Naive B cell (primary cell): ENCODE measurements at places on chromosomes 13 and 19.

DNA sequence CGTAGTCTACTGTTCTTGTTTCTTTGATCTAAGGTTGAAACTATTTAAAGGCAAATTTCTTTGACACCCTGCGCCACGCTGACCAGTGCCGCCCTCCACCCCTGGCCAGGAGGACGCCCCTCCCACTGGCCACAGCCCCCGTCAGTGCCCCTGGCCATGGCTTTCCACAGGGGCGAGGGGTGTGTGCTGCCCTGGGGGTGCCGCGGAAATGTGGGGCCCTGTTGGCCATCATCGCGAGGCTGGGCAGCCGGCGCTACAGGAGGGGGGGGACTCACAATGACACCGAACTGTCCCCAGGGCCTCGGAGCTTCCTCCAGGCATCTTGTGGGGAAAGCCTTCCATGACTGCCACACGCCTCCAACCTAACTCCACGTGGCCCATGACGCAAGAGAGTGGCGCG lies 10.9 kb downstream of the SHC2 start:
- H3K27me3 ChIP-seq, result no peaks in the 10 kb centered on the region
- no peaks in the 10 kb centered on the region for H3K4me1 ChIP-seq
- H3K36me3 ChIP-seq, result no peaks in the 10 kb centered on the region
- H3K27ac ChIP-seq, result no peak overlapping the region
- DNase-seq, result no peak
- no peak overlapping the region for H3K4me3 ChIP-seq

GRCh38 chr19:11797491-11797890 lies 832 bp upstream of the ZNF491 start:
- H3K27ac ChIP-seq, result peak overlapping the region; percentile 85
- no peaks in the 10 kb centered on the region for H3K36me3 ChIP-seq
- peak; percentile 75 for DNase-seq

- no peaks in the 10 kb centered on the region for H3K4me1 ChIP-seq
- peaks cover 12% of the 10 kb centered on the region for H3K27me3 ChIP-seq
- no peaks in the 10 kb centered on the region for H3K36me3 ChIP-seq
- DNase-seq, result no peak
- no peak overlapping the region for H3K27ac ChIP-seq
Observed at GRCh38 chr13:38967446-38967845, 23.2 kb downstream of the STOML3 start.

- H3K36me3 ChIP-seq, result no peaks in the 10 kb centered on the region
- no peak overlapping the region for H3K27ac ChIP-seq
- no peaks in the 10 kb centered on the region for H3K27me3 ChIP-seq
- no peak for DNase-seq
- no peak overlapping the region for H3K4me3 ChIP-seq
- H3K4me1 ChIP-seq, result peaks cover 27% of the 10 kb centered on the region
Observed at GRCh38 chr13:40271931-40272775, 394.3 kb downstream of the FOXO1 start.

DNA sequence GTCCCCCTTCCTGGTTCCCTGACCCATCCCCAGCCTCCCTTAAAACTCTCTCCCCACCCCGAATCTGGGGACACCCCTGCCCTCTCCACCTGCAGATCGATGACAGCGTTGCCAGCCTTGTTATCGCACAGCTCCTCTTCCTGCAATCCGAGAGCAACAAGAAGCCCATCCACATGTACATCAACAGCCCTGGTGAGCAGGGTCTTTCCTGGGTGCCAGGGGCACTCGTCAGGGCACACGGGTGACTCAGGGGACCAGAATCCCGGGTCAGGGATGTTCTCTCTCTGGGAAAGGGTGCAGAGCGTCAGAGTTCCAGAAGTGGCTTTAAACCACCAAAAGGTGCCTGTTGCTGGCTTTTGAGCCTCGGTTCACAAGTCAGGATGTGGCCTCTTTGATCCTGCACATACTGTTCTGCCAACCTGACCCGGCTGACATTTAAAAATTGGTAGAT lies 1.0 kb downstream of the CLPP start:
- no peaks in the 10 kb centered on the region for H3K27me3 ChIP-seq
- H3K4me1 ChIP-seq, result peaks cover 20% of the 10 kb centered on the region
- no peaks in the 10 kb centered on the region for H3K36me3 ChIP-seq
- no peak for DNase-seq
- peak overlapping the region; percentile 91 for H3K27ac ChIP-seq

DNA sequence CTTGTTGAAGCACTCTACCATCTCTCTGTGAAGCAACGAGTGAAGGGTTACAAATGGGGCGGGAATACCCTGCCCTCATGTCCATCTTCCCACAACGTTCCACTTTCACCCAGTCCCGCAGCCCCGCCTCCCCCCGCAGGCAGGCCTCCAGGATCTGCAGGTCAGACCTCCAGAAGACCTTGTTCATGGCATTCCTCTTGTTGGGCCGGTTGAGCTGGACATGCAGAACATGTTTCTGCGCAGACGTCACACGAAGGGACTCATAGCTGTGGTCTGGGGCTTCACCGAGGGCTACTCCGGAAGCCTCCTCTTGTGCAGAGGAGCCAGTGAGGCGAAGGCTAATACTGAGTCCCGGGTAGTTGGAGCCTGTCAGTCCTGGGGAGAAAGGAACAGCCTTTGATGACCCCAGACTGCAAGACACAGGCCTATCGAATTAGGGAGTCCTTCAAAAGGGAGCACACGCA lies 420 bp downstream of the ECH1 start:
- peaks cover 9% of the 10 kb centered on the region for H3K36me3 ChIP-seq
- peak overlapping the region; percentile 91 for H3K27ac ChIP-seq
- H3K4me3 ChIP-seq, result peak overlapping the region; percentile 93
- peaks cover 12% of the 10 kb centered on the region for H3K4me1 ChIP-seq
- DNase-seq, result peak; percentile 23
- no peaks in the 10 kb centered on the region for H3K27me3 ChIP-seq

GRCh38 chr19:35720648-35721047 lies 2.8 kb downstream of the KMT2B start:
- H3K27ac ChIP-seq, result no peak overlapping the region
- no peak for DNase-seq
- no peaks in the 10 kb centered on the region for H3K27me3 ChIP-seq
- peaks cover 33% of the 10 kb centered on the region for H3K4me1 ChIP-seq

DNA sequence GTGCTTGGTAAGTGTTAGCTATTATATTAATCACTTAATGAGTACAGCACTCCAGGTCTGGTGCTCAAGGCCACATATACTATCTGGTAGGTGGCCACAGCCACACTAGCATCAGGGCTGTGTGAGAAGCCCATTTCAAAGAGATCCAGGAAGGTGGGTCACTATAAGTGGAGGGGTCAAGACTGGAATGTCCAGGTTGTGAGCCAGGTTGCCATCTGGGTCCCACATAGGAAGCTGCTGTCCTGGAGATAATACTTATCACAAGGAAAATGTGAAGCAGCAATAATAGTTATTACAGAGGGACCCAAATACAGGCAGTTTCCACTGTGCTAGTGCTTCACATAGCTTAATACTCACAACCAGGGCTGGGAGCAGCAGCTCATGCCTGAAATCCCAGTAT lies 13.1 kb downstream of the C19orf47 start:
- no peaks in the 10 kb centered on the region for H3K27me3 ChIP-seq
- H3K4me1 ChIP-seq, result peaks cover 4% of the 10 kb centered on the region
- H3K36me3 ChIP-seq, result peaks cover 13% of the 10 kb centered on the region
- no peak overlapping the region for H3K27ac ChIP-seq
- H3K4me3 ChIP-seq, result no peak overlapping the region

GRCh38 chr19:14954071-14954655 lies 12.9 kb downstream of the OR7C2 start:
- DNase-seq, result no peak
- peaks cover 32% of the 10 kb centered on the region for H3K27me3 ChIP-seq
- H3K4me1 ChIP-seq, result no peaks in the 10 kb centered on the region
- H3K4me3 ChIP-seq, result no peak overlapping the region
- H3K36me3 ChIP-seq, result peaks cover 13% of the 10 kb centered on the region

GRCh38 chr13:74927823-74928222 lies 554.1 kb downstream of the TBC1D4 start:
- no peak overlapping the region for H3K4me3 ChIP-seq
- H3K4me1 ChIP-seq, result no peaks in the 10 kb centered on the region
- H3K27me3 ChIP-seq, result no peaks in the 10 kb centered on the region
- DNase-seq, result no peak

DNA sequence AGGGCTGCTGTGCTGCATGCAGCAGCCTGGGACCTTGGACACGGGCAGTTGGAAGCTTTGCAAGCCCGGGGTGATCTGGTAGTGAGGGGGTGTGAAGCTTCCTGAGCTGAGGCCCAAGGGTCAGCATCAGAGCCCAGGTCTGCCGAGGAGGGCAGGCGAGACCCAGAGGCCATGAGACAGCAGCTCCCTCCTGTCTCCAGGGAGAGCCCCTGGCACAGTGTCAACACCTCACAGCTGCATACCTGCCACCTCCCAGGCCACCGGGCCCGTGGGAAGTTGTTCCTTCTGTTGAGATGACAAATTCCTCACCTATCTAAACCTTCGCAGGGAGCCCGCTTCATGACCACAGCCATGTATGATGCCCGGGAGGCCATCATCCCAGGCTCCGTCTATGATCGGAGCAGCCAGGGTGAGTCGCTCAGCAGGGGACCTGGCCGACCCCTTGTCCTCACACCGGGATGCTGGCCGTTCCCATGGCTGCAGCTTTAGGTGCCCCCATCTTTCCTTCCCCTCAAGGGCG lies 32.1 kb downstream of the CERS1 start:
- H3K27me3 ChIP-seq, result no peaks in the 10 kb centered on the region
- H3K36me3 ChIP-seq, result peaks cover 6% of the 10 kb centered on the region
- no peak overlapping the region for H3K4me3 ChIP-seq
- no peak overlapping the region for H3K27ac ChIP-seq

DNA sequence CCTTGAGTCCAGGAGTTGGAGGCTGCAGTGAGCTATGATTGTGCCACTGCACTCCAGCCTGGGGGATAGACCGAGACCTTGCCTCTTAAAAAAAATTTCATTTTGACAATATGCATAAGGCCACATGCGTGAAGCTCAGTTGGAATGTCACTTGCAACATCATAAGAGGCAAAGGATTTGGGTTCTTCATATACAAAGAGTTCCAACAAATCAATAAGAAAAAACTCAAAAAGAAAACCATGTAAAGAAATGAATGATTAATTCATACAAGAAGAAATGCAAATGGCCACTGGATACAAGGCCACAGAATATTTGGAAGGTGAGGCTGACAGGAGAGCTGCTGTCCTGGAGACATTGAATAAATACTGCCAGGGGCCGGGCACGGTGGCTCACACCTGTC lies 9.6 kb upstream of the TCF3 start:
- H3K36me3 ChIP-seq, result no peaks in the 10 kb centered on the region
- peaks cover 79% of the 10 kb centered on the region for H3K4me1 ChIP-seq
- DNase-seq, result no peak
- H3K27ac ChIP-seq, result no peak overlapping the region

GRCh38 chr13:74003374-74003773 lies 130.8 kb downstream of the KLF12 start:
- DNase-seq, result no peak
- no peak overlapping the region for H3K4me3 ChIP-seq
- H3K36me3 ChIP-seq, result no peaks in the 10 kb centered on the region
- H3K27me3 ChIP-seq, result no peaks in the 10 kb centered on the region
- no peak overlapping the region for H3K27ac ChIP-seq

- H3K4me1 ChIP-seq, result peaks cover 33% of the 10 kb centered on the region
- no peak overlapping the region for H3K4me3 ChIP-seq
- no peaks in the 10 kb centered on the region for H3K36me3 ChIP-seq
- no peaks in the 10 kb centered on the region for H3K27me3 ChIP-seq
Observed at GRCh38 chr19:2047076-2047448, 4.0 kb downstream of the MKNK2 start.

DNA sequence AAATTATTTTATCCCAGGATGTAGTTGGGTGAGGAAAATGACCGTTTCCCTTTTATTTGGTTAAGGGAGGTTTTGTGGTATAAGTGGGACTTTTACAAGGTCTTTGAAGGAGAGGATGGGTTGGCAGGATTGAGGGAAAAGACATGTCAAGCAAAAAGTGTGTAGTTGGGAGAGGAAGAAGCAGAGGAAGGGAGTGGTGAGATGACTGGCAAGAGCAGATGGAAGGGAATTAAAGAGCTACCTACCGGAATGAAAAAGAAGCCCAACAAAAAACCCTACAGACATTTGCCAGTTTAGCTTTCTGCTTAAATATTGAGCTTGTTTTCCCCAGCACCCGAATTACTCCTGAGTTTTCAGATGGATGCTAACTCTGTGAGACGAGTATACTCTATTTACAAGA lies 19.6 kb downstream of the FRY start:
- no peaks in the 10 kb centered on the region for H3K36me3 ChIP-seq
- peaks cover 22% of the 10 kb centered on the region for H3K4me1 ChIP-seq
- H3K4me3 ChIP-seq, result no peak overlapping the region
- H3K27me3 ChIP-seq, result no peaks in the 10 kb centered on the region
- H3K27ac ChIP-seq, result no peak overlapping the region

DNA sequence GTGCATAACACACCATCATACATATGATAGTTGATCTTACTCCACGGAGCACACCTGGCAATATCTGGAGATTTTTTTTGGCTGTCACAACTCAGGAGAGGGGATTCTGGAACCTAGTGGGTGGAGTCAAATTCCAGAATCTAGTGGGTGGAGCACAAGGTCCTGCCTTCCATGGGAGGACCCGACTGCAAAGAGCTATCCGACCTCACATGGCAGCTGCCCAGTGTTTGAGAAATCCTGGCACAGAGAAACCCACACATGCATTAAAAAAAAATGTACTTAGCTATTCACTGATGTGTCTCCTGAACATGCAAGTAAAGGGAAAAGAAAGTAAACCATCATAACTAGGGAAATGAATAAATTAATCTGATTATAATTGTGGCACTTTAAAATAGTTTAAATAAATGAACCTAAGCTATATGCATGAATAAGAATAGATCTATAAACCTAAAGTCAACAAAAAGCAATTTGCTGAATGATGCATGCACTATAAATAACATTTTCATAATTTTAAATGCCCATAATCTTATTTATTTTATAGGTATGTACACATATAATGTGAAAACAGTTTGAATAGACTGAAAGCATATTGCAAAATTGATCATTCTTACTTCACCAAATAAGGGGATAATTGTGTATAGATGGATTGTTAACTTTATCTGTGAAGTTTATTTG lies 300.3 kb downstream of the MYO16 start:
- H3K36me3 ChIP-seq, result no peaks in the 10 kb centered on the region
- no peaks in the 10 kb centered on the region for H3K4me1 ChIP-seq
- no peak for DNase-seq
- H3K27ac ChIP-seq, result no peak overlapping the region
- no peak overlapping the region for H3K4me3 ChIP-seq
- H3K27me3 ChIP-seq, result no peaks in the 10 kb centered on the region

DNA sequence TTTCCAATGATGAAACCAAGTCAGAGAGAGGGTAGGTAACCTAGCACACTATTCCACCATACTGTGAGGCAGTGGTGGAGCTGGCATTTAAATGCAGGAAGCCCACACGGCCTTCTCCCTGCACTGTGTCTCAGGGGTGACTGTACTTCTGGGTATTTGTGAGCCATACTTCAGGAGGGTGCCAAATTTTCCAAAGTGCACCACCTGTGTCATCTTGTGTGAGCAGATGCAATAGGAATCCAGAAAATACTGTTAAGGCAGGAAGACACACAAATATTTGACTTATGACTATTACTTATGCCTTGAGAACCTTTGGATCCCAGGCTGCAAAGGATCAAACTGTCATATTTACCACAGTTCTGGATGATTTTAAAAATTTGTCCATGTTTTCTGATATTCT lies 17.3 kb downstream of the ZNF229 start:
- H3K4me3 ChIP-seq, result no peak overlapping the region
- DNase-seq, result no peak
- no peaks in the 10 kb centered on the region for H3K4me1 ChIP-seq
- H3K36me3 ChIP-seq, result peaks cover 83% of the 10 kb centered on the region
- no peak overlapping the region for H3K27ac ChIP-seq
